ENCODE measurements at places on chromosomes 2 and 18. TPM values are rescaled to one million over a fixed set of nuclear protein-coding genes. Genes with fewer than 3 reads are reported as not detected.
A peak's percentile ranks its signal among the peaks of the same experiment; 100 is the strongest.

The TACR1 gene
- total RNA-seq = 1.5 TPM

The IKZF2 gene
- total RNA-seq = 153 TPM

The PPP1R7 gene
- 50.7 TPM for total RNA-seq

DNA sequence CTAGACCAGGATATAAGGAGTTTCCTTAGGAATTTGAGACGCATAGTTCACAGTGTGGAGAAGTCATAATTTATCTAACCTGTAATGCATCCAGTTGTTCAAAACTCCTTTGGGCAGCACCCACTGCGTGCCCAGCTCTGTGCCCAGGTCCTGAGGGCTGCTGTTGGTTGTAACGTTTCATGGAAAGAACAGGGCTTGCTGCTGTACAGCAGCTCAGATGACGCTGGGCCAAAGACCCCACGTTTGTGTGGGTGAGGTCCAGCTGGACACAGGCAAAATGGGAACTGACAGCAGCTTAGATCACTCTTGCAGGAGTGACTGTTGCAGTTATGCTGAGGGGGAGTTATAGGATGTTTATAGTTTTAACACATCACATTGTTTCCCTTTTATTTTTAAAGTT, 30.0 kb upstream of the HS6ST1 start:
- peaks cover 6% of the 10 kb centered on the region for H3K4me1 ChIP-seq
- no peak overlapping the region for H3K27ac ChIP-seq
- H3K4me3 ChIP-seq = no peak overlapping the region
- DNase-seq = no peak
- H3K36me3 ChIP-seq = peaks cover 3% of the 10 kb centered on the region

- H3K27me3 ChIP-seq = peaks cover 11% of the 10 kb centered on the region
- no peak overlapping the region for H3K4me3 ChIP-seq
These were observed 213.0 kb downstream of the TNS1 start for GRCh38 chr2:217789736-217790181.

GRCh38 chr2:15809404-15809803, 130.9 kb upstream of the MYCN start:
- H3K27me3 ChIP-seq = peaks cover 1% of the 10 kb centered on the region
- no peaks in the 10 kb centered on the region for H3K36me3 ChIP-seq
- peak overlapping the region; percentile 57 for H3K4me3 ChIP-seq

DNA sequence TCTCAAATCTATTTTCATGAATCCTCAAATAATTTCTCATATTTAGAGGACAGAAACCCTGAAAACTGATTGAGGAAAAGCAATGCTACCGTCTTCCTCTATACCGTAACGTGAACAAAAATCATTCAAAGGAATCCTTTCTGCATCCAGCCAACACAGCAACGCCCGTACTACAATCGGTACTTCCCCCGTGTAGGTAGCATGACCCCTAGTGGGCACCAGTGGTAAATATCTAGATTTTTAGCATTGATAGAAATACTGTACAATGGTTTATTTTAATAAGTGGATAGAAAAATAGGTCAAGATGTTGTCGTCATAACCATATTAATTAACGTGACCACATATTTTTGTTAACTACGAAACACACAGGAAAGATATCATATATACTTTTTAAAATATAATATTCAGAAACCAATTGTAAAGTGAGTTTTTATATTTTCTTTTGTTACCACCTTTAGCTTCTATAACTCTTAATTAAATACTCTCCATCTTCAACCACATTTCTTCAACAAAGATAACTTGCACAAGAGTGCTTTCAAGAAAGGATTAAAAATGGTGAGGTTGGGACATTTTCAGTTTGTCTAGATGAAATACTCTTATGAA, 194.1 kb downstream of the SS18 start:
- no peak overlapping the region for H3K27ac ChIP-seq
- no peak overlapping the region for H3K4me3 ChIP-seq
- peaks cover 18% of the 10 kb centered on the region for H3K27me3 ChIP-seq
- no peaks in the 10 kb centered on the region for H3K36me3 ChIP-seq

- peaks cover 10% of the 10 kb centered on the region for H3K36me3 ChIP-seq
- DNase-seq = no peak
- H3K27ac ChIP-seq = no peak overlapping the region
- no peaks in the 10 kb centered on the region for H3K27me3 ChIP-seq
These were observed 37.8 kb downstream of the SRSF7 start for GRCh38 chr2:38713338-38713737.

DNA sequence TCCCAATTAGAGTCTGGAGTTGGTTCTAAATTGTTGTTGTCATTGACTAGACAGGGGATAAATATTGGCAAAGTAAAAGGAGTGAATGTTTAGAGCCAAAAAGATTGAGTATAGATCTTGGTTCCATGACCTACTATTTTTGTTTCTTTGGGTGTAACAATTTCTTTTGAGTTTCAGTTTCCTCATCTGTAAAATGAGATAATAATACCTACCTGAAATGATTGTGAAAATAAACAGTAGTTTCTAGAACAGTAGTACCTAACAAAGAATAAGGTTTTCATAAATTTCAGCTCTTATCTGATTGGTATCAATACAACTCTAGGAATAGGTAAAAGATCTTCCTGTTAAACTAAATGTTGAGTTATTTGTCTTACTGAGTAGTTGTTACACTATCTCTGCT, 56.8 kb downstream of the PMS1 start:
- H3K36me3 ChIP-seq = peaks cover 8% of the 10 kb centered on the region
- H3K4me3 ChIP-seq = no peak overlapping the region
- DNase-seq = no peak
- H3K4me1 ChIP-seq = peaks cover 8% of the 10 kb centered on the region
- H3K27me3 ChIP-seq = no peaks in the 10 kb centered on the region

DNA sequence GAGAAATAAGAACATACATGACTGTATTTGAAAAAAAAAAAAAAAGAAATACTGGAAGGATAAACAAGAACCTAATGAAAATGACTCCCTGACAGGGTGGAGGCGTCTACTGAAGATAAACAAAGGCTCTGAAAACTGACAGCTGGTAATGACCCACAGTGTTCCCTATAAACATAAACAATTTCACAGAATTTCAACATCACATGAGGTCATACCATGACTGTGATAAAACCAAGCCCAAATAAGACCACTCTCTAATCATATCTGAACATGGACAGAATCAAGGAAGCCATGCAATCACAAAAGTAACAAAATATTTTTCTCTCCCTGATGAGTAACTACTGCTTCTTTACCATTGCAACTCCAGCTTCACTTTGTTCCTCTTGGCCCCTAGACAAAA, 159.3 kb downstream of the FAM124B start:
- H3K27me3 ChIP-seq = no peaks in the 10 kb centered on the region
- H3K4me1 ChIP-seq = no peaks in the 10 kb centered on the region
- H3K27ac ChIP-seq = no peak overlapping the region
- no peaks in the 10 kb centered on the region for H3K36me3 ChIP-seq

GRCh38 chr2:123917241-123917640, 107.8 kb upstream of the CNTNAP5 start:
- H3K4me3 ChIP-seq = no peak overlapping the region
- H3K27me3 ChIP-seq = no peaks in the 10 kb centered on the region
- no peaks in the 10 kb centered on the region for H3K36me3 ChIP-seq
- DNase-seq = no peak

- no peak overlapping the region for H3K27ac ChIP-seq
- no peak for DNase-seq
- H3K36me3 ChIP-seq = no peaks in the 10 kb centered on the region
- H3K4me3 ChIP-seq = no peak overlapping the region
These were observed 234.1 kb downstream of the XIRP2 start for GRCh38 chr2:167122389-167122788.

Measured in type B pancreatic cell (in vitro differentiated cells).